Activated naive CD4-positive, alpha-beta T cell treated with anti-CD3 and anti-CD28 coated beads, Interleukin-2, amount 50 U/mL, for 16 hours (primary cell): ENCODE measurements at places on chromosomes 13 and 19.

- no peak for DNase-seq
Measured at GRCh38 chr19:20662421-20663105, 1.2 kb upstream of the ZNF626 start.

GRCh38 chr13:101289764-101290163 lies 126.5 kb downstream of the NALCN start:
- DNase-seq, result no peak

- DNase-seq, result no peak
Measured at GRCh38 chr19:7408251-7408650, 59.5 kb downstream of the ARHGEF18 start.

DNA sequence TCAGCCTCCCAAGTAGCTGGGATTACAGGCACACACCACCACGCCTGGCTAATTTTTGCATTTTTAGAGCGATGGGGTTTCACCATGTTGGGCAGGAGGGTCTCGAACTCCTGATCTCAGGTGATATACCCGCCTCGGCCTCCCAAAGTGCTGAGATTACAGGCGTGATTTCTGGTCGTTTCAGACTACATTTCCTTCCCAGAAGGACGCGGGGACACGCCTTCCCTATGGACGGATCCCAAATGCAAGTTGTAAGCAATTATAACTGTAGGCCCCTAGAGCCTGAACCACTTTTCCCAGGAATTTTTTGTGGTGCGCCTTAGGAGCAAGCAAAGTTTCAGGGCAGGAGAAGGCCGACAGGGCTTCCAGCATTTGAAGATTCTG lies 17.8 kb upstream of the ZNF331 start:
- DNase-seq, result no peak

DNA sequence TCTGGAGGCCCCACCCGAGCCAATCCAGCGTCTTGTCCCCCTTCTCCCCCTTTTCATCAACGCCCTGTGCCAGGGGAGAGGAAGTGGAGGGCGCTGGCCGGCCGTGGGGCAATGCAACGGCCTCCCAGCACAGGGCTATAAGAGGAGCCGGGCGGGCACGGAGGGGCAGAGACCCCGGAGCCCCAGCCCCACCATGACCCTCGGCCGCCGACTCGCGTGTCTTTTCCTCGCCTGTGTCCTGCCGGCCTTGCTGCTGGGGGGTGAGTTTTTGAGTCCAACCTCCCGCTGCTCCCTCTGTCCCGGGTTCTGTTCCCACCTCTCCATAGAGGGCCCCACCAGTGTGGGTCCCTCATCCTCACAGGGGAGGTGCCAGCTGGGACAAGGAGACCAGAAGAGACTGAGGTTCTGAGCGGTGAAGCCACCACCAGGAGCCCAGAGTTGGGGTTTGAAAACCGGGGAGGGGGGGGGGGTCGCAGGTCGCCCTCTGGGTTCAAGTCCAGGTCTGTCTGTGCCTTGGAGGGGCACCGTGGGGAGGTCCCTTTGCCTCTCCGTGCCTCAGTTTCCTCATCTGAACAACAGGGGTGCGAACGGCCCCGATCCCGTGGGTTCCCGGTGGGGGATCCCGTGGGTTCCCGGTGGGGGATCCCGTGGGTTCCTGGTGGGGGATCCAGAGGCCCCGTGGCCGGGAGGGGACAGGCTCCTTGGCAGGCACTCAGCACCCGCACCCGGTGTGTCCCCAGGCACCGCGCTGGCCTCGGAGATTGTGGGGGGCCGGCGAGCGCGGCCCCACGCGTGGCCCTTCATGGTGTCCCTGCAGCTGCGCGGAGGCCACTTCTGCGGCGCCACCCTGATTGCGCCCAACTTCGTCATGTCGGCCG lies at the start of gene ELANE:
ELANE (plus strand) TSS at position 168 of the 878 bp plus-strand sequence; CDS start at position 194, 26 bp downstream.
- no peak for DNase-seq

GRCh38 chr13:91721413-91721812 lies 323.0 kb downstream of the GPC5 start:
- no peak for DNase-seq

DNA sequence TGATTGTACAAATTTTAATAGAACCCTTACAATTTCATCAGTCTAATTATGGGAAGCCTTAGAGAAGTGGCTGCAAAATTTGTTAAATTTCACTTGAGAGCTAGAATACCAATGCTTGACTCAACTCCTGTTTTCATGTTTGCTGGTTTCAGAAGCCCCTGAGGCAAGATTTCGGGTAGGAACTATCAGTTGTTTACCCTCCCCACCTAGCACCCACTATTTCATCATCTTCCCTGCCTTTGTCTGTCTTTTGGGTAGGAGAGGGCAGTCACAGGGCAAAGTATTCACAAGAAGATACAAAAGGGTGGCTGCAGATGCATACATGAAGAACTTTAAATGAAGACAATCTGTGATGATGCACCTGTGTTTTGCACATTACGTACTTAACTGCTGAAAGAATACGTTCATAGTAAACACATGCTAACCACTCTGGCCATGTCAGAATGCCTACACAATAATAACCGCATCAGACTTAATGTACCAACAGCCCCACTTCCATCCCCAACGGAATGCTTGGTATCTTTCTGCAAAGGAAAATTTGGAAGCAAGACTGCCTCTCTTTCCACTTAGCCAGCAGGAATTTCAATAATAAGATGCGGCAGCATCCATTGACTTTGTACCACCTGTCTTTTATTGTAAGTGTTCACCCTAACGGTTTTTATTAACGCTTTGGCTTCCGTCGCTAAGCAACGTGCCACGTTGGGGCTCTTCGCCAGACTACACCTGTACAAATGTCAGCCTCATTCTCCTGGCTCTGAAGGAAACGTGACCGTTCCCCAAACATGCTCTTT lies 30.4 kb downstream of the TPT1 start:
- no peak for DNase-seq
